ENCODE measurements at places on chromosomes 3 and 15.

DNA sequence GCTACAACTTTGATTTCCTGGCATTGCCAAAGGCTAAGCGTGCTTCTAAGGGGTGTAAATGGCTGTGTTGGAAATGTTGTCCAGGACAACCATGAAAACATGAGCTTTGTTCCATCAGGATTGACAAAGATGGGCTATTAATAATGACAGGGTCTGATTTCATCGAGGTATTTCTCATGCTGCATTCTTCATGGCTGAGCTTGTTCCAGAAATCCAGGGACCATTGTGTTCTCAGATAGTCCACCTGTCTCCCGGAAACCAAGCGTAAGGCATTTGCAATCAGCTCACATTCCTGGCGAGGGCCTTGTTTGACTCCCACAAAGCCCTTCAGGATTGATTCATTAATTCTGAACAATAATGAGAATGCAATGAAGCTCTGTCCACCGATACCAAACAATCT, 111.3 kb downstream of the CD47 start:
- no peak for DNase-seq

- no peak for DNase-seq
Observed at GRCh38 chr15:48781481-48782081, 29.3 kb downstream of the CEP152 start.

DNA sequence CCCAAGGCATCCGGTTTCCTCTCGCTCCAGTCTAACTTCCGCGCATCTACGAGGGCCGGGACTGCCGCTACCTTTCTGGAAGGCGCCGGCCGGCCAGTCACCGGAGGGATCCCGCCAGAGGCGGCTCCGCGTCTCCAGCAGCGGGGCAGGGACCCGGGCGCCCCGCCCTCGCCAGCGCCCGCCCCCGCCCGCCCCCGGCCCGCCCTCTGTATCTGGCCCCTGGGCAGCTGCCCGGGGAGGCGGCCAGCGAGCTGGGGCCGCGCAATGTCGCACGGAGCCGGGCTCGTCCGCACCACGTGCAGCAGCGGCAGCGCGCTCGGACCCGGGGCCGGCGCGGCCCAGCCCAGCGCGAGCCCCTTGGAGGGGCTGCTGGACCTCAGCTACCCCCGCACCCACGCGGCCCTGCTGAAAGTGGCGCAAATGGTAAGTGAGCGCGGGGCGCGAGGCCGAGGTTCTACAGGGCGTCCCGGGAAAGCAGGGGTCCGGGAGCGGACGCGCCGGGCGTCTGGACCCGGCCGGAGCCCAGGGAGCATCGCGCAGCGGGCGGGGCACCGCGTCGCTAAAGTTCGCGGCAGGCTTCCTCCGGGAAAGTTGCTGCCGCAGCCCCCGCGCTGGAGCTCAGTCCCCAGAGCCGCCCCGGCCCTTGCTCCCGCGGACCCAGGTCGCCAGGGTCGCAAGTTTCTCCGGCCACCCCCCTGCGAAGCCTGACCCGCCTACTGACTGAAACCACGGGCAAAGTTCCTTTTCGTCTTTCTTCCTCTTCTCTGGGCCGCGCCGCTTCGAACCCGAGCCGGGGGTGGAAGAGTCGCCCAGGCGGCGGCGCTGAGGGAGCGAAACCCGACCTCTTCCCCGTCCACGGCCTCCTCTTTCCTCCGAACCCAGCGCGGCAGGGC, at the start of gene CMTM7:
CMTM7 (plus strand) TSS at position 211 of the 893 bp plus-strand sequence; CDS start at position 265, 54 bp downstream.
- DNase-seq = peak; percentile 83

DNA sequence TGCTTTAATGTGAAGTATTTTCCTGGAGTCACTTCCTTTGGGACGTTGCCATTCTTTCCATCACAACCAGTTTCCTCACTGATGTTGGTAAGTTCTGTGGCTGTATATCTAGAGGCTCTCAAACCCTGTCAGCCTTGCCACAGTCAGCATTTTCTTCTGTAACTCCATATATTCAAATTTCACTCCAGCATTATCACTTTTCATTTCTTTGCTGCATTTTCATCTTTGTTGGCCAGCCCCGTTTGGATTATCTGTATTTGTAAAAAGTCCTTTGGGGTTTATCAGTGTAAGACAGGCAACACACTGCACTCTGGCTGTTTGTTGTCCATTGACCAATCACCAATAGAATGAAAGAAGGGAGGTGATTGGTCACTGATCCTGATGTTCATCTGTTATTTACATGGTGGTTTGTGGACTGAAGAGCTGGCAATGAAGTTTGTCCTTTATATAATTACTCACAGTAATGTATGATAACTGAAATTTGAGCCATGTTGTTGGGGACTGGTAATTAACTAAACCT, 20.3 kb downstream of the GMPS start:
- DNase-seq = no peak

All from pancreas (tissue), 10 donors.